ENCODE measurements at places on chromosomes 5 and 9.

DNA sequence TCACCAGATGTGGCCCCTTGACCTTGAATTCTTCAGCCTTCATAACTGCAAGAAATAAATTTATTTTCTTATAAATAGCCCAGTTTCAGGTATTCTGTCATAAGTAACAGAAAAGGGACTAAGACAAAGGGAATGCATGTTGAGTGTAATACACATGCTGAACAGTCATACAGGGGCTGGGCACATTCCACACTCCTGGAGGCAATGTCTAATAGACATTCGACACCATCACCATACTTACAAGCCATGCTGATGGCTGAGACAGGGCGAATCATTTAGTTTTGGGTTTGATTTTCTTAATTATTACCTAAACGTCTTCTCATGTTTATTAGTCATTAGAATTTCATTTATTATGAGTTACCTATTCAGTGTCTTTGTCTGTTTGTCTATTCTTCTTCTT, 68.5 kb downstream of the TENT4A start:
- DNase-seq = no peak

GRCh38 chr5:77947041-77947428, 170.9 kb upstream of the TBCA start:
- DNase-seq = no peak

- no peak for DNase-seq
Observed at GRCh38 chr5:41649659-41650058, 139.3 kb upstream of the PLCXD3 start.

DNA sequence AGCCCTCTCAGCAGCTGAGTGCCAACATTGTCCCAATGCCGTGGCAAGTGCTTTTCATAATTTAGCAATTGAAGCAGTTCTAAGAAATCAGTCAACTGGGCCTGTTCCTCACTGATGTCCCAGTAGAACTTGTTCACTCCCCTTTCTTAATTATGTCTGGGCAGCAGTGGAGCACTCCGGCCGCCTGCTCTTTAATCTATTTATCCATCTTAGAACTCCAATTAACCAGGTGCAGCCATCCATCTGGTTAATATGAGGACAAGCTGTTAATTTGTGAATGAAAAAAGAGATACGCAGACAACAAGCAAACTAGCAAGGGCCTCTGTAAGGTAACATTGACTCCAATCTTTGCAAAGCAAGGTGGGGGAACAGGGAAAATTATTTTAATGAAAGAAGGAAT, 39.4 kb downstream of the MAT2B start:
- no peak for DNase-seq

DNA sequence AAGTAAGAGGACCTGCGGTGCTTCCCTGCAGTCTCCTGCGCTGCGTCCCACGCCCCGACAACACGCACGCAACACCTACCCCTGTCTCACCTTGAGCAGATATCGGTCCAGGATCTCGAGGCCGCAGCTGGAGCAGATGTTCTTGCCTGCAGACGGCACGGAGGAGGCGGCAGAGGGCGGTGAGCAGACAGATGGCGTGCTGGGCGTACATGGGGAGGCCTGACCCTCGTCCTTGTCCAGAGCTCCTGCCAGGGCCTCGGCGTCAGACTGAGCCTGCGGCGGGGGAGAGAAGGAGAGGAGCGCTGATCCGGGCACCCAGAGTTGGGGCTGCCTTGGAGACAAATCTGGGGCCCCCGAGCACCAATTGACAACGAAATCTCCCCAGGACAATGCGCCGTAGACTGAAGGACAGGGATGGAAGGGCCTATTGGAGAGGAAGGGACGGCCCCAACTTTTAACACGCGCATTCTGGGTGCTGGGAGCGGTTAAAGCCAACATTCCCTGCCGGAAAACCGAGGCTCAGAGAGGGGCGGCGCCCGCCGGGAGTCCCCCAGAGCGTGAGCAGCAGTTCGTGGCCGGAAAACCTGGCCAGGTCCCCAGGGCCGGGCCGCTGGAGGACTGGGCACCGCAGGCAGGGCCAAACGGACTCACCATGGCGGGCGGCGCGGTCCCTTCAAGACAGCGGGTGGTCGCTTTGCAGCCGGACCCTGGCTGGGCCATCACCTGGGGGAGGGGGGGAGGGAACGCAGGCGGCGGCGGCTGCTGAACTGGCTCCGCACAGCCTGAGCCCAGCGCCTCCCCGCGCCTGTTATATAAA, 1.8 kb downstream of the LHX6 start:
- DNase-seq = no peak

DNA sequence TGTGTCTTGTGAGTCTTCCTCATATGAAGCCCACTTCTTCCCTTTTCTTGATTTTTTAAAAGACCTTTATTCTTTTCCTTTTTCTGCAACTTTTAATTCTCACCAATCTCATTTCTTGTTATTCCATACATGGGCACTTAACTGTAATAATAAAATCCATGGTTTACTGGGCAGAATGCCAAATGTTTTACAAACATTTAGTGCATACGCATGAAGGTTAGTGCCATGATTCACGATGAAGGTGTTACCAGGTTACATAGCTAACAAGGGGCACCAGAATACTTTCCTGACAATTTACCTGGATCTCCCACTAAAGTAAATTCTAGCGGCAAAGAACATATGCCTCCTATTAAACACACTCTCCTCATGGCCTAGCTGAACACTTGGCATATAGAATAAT, 28.5 kb downstream of the MAN2A1 start:
- DNase-seq = no peak
